ENCODE measurements at places on chromosomes 3 and 15. TPM values are rescaled to one million over a fixed set of nuclear protein-coding genes. Genes with fewer than 3 reads are reported as not detected.

The GRIP2 gene
- total RNA-seq, result not detected

The PROS1 gene
- total RNA-seq, result 1.2 TPM

The ST8SIA2 gene
- not detected for total RNA-seq

The IL20RB gene
- 1.5 TPM for total RNA-seq

The GOLGA8H gene
- total RNA-seq, result not detected

DNA sequence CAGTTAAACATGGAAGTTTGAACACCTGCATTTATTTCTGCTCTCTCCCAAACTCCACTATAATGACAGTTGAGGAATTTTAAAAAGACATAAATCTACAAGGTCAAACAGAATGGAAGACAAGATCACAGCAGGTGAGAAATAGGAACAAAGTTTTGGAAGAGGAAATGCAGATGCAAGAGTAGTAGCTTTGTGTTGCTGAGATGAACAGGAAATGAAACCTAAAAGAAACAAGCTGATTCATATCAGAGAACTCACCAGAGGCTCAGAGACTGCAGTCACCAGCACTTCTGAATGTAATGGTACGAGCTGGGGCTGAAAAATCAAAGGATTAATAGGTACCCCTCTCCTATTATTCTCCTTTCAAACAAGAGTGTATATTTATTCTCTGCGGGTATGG is 459.9 kb downstream of the RAP2B start:
- DNase-seq, result no peak
- H3K27me3 ChIP-seq, result no peaks in the 10 kb centered on the region

DNA sequence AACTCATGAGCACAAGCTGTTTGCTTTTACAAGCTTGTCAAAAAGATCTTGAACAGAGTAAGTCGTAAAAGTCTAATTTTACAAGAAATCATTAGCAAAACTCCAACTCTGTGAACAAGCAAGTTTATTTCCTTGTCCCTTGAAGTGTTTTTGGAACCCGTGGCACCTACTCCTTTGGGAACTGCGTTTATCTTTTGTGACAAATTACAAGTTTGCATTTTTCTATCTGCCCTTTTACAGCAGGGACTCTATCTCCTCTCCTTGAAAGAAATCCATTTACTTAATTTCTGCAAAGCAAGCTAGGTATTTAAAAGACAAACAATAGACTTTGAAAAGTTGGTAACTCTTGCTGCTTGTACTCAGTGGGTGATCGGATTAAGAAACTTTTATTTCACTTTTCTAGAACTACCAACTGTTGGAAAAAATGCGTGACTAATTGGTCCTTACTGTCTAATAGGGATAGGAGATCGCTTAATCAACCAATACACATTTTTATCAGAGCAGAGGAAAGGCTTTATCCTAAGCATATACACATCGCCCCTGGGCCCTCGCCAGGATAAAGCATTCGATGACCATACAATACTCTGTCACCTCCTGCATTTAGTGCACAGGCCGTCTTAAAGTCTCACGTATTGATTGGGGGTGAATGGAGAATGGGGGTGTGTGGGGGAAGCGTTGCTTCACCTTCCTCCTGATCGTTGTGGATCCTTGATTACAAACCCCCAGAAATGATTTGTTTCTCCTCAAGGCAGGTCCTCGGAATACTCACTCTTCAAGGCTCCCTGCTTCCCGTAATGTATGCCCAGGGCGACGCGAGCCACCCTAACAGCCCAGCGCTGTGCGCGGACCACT is 1.7 kb downstream of the PRTG start:
- H3K27me3 ChIP-seq, result peaks cover 29% of the 10 kb centered on the region
- DNase-seq, result no peak
- H3K36me3 ChIP-seq, result no peaks in the 10 kb centered on the region
- no peak overlapping the region for H3K27ac ChIP-seq
- peaks cover 4% of the 10 kb centered on the region for H3K4me1 ChIP-seq

DNA sequence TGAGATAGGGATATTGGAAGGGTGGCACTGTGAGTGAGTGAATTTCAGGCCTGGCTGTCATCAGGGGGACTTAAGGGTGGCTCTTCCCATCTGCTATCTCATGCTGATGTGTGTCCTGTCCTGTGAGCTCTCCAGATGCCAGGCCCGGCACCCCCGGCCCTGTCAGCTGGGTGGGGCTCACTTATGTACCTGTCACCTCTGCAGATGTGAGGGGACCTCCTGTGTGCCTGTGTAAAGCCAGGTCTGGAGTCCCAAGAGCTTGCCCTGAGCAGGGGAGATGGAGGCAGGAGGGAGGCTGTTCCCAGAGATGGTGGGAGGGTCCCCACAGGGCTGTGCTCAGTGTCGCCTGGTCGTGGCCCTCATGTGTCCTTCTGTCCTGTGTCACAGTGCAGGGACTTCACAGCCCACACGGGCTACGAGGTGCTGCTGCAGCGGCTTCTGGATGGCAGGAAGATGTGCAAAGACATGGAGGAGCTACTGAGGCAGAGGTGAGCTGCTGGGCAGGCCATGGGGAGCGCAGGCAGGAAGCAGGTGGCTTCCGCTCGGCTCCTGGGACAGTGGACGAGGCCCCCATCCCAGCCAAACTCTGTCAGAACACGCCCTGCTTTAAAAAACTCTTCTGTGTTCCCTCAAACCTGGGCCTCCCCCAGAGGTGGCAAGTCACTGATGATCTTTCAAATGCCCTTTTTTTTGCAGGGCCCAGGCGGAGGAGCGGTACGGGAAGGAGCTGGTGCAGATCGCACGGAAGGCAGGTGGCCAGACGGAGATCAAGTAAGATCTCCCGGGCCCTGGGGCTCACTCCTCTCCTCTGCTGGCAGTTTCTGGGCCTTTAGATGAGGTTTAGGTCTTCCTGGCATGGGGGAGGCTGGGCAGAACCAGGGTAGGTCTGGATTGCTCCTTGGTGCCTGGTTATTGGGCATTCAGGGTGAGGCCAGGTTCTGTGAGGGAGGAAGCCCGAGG is 23.1 kb downstream of the PSTPIP1 start:
- H3K27me3 ChIP-seq, result no peaks in the 10 kb centered on the region
- peaks cover 48% of the 10 kb centered on the region for H3K36me3 ChIP-seq
- H3K4me3 ChIP-seq, result peak overlapping the region; percentile 7
- peak overlapping the region; percentile 85 for H3K27ac ChIP-seq

GRCh38 chr15:56918046-56918938 is at the start of gene TCF12:
Gene TCF12, plus strand, starts transcription at chr15:56918644. Its CDS starts 1,270 bp downstream, at chr15:56919914.
- H3K27ac ChIP-seq, result peak within 1 kb of the TSS; percentile 63
- H3K4me1 ChIP-seq, result peaks cover 39% of the 10 kb centered on the region
- peaks cover 20% of the 10 kb centered on the region for H3K36me3 ChIP-seq
- DNase-seq, result peak; percentile 87
- H3K4me3 ChIP-seq, result peak within 1 kb of the TSS; percentile 82

DNA sequence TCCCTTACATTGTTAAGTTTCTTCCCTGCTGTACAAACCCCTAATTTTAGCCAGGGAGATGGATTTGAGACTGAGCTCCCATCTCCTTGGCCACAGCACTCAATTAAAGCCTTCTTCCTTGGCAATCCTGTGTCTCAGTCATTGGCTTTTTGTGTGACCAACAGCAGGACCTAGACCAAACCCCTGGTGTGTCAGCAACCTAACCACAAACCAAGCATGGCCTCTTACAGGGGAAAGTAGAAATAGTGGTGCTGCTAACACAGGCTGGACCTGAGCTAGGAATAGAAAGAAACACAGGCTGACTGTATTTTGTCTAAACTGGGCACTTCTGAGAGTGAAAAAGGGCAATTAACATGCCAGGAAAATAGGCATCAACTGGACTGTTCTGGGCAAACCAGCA is 37.9 kb downstream of the PPCDC start:
- peaks cover 58% of the 10 kb centered on the region for H3K4me1 ChIP-seq
- H3K36me3 ChIP-seq, result peaks cover 29% of the 10 kb centered on the region
- no peak for DNase-seq
- no peaks in the 10 kb centered on the region for H3K27me3 ChIP-seq

GRCh38 chr15:98416222-98416855 is 232.0 kb upstream of the IGF1R start:
- H3K36me3 ChIP-seq, result no peaks in the 10 kb centered on the region
- no peak for DNase-seq
- H3K4me1 ChIP-seq, result no peaks in the 10 kb centered on the region
- no peak overlapping the region for H3K27ac ChIP-seq

Data from activated T-helper 1 cell treated with anti-CD3 and anti-CD28 coated beads, Interleukin-12 subunit alpha, Interleukin-12 subunit beta, Interleukin-2, Interleukin-4 antibody, amounts not matched to agents 30 ng/mL and 10 ng/mL and 1 ng/mL, durations not matched to agents 14 hours and 24 hours and 36 hours (primary cell).